ENCODE measurements at places on chromosomes 13 and 19.

- DNase-seq: no peak
Measured at GRCh38 chr13:52104624-52105023, 24.2 kb downstream of the NEK5 start.

GRCh38 chr19:40219721-40220276 lies 1.6 kb upstream of the TTC9B start:
- no peak for DNase-seq

- no peak for DNase-seq
Measured at GRCh38 chr19:17866312-17866963, 5.3 kb upstream of the SLC5A5 start.

DNA sequence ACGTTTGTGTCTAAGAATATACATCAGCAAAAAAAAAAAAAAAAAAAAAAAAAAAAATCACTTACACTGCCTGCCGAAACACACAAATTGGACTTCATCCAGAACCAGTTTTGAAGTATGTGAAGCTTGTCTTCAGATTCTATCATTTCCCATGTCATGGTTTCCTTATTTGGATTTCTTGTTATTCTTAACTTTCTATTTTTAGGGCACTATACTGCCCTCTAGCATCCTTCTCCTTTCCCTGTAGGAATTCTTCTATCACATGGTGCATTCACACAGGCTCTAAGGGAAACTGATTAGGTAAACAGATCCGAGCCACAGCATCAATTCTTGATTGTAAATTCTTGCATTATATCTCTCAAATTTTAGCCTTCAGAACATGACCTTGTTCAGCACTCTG lies 1507.5 kb downstream of the OLFM4 start:
- no peak for DNase-seq

DNA sequence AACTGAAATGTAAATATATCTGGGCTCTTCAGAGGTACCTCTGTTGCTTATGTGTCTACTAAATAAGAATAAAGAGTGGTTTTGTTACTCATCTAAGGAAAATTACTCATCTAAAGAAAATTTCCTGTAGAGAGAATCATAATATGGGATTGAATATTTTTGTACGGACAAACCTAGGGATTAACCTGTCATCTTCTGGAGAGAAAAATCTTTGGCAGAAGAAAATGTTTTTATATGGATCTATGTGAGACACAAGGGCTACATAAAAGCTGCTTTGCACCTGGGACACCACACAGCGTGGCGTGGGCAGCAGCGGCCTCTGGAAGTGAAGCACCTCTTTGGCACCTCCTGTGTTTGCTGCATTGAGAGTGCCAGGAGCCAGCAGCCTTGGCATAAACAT lies 242.9 kb upstream of the DACH1 start:
- DNase-seq: no peak

GRCh38 chr19:42919757-42920079 lies 2.0 kb upstream of the PSG6 start:
- DNase-seq: no peak

GRCh38 chr13:19685034-19685433 lies 51.6 kb downstream of the MPHOSPH8 start:
- DNase-seq: no peak

DNA sequence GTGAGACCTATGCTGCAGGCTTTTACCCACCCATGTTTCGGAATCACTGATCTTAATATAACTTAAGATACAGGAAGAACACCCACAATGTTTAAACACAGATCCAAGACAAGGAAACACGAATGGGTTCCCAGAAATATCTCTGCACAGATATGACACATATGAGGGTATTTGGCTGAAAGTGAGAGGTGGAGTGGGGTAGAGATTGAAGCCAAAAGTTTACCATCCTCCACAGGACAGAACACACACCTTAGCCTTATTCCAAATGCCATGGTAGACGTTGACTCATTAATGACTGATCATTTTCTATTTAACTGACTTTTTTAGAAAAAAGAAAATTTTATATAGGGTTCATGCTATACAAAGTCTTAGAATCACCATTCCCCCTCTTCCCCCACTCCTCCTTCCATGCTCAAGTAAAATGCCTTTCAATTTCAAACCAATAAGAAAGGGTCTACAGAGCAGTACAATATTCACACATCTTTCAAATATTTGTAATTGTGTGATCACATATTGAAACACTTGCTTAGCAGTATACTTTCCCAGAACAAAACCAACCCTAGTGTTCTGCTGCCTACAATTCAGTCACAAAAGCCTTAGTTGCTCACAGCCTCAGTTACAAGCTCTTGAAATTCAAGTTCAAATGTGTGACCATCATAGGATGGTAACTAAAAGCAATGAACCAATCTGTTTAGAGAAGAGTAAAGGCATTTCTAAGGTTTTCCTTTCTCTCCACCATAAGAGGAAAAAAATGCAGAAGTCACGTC lies 11.8 kb upstream of the DOCK9 start:
- peak; percentile 21 for DNase-seq
